ENCODE measurements at places on chromosomes 6 and 20. TPM values are rescaled to one million over a fixed set of nuclear protein-coding genes. Genes with fewer than 3 reads are reported as not detected.

- H3K4me3 ChIP-seq: no peak overlapping the region
- no peaks in the 10 kb centered on the region for H3K4me1 ChIP-seq
- no peaks in the 10 kb centered on the region for H3K27me3 ChIP-seq
- H3K36me3 ChIP-seq: no peaks in the 10 kb centered on the region
- no peak overlapping the region for H3K27ac ChIP-seq
Observed at GRCh38 chr6:120875900-120876299, 458.4 kb downstream of the TBC1D32 start.

- peak; percentile 41 for DNase-seq
- peak overlapping the region; percentile 52 for H3K4me3 ChIP-seq
- no peaks in the 10 kb centered on the region for H3K36me3 ChIP-seq
- no peaks in the 10 kb centered on the region for H3K27me3 ChIP-seq
- peaks cover 19% of the 10 kb centered on the region for H3K4me1 ChIP-seq
- peak overlapping the region; percentile 85 for H3K27ac ChIP-seq
Observed at GRCh38 chr20:63751471-63752271, 12.1 kb downstream of the SLC2A4RG start.

Gene FILIP1
- total RNA-seq: not detected

Gene HCRTR2
- not detected for total RNA-seq

DNA sequence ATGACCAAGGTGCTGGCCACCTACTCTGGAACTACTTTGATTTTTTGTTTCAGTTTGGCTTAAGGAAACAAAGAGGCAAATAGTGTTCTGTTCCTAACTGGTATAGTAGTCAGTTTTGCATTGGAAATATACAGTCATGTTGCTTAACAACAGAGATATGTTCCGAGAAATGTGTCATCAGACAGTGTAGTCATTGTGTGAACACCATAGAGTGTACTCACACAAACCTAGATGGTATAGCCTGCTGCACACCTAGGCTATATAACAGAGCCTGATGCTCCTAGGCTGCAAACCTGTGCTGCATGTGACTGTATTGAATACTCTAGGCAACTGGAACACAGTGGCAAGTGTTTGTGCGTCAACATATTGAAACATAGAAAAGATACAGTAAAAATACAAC is 80.4 kb downstream of the ARID1B start:
- H3K4me1 ChIP-seq: peaks cover 78% of the 10 kb centered on the region
- H3K36me3 ChIP-seq: peaks cover 3% of the 10 kb centered on the region
- peak; percentile 51 for DNase-seq
- H3K27me3 ChIP-seq: no peaks in the 10 kb centered on the region

DNA sequence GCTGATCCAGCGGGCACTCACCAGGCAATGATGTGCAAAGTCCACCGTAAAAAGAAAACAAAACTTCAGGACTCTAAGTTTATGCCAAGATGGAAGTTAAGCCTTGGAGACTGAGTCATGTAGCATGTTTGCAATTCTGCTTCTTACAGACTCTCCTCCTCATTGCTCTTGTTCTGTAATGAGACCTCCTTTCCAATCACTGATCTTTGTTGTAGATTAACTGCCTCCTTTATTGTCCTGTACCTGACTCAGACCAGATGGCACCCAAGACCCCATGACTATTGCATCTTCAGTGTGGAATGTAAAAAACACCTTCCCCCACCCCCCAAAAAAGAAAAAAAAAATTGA is 11.2 kb downstream of the NEU1 start:
- no peak for DNase-seq
- H3K27me3 ChIP-seq: no peaks in the 10 kb centered on the region
- no peak overlapping the region for H3K4me3 ChIP-seq
- H3K36me3 ChIP-seq: peaks cover 6% of the 10 kb centered on the region
- H3K4me1 ChIP-seq: no peaks in the 10 kb centered on the region

Gene SLC17A2
- not detected for total RNA-seq

Gene APCDD1L
- total RNA-seq: not detected

- no peak overlapping the region for H3K27ac ChIP-seq
- no peak overlapping the region for H3K4me3 ChIP-seq
- no peak for DNase-seq
Observed at GRCh38 chr6:85421972-85422371, 27.9 kb upstream of the NT5E start.

Gene PI16
- 1.1 TPM for total RNA-seq

Gene SLC32A1
- total RNA-seq: not detected

Gene APOM
- total RNA-seq: 3.1 TPM

- no peak overlapping the region for H3K4me3 ChIP-seq
- H3K36me3 ChIP-seq: no peaks in the 10 kb centered on the region
- DNase-seq: no peak
- H3K4me1 ChIP-seq: no peaks in the 10 kb centered on the region
- no peaks in the 10 kb centered on the region for H3K27me3 ChIP-seq
Observed at GRCh38 chr6:164072240-164072666, 657.7 kb downstream of the QKI start.

DNA sequence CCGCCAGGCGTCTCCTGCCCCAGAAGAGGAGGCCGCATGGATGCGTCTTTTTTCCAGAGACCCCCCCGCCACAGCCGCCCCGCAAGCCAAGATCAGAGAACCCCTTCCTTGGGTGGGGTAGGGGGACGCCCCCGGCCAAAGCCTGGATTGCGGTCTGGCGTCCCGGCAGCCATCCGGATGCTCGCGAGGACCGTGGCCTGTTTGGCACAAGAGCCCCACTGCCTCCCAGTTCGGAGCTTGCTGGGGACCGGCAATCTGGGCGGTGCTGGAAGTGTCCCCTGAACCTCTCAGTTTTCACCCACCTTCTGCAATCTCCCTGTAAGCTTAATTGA is 924 bp downstream of the FAM162B start:
- H3K27ac ChIP-seq: no peak overlapping the region
- H3K27me3 ChIP-seq: peaks cover 35% of the 10 kb centered on the region
- no peaks in the 10 kb centered on the region for H3K36me3 ChIP-seq
- peak overlapping the region; percentile 18 for H3K4me3 ChIP-seq
- H3K4me1 ChIP-seq: peaks cover 9% of the 10 kb centered on the region
- DNase-seq: no peak

Gene PPP1R3G
- total RNA-seq: not detected

DNA sequence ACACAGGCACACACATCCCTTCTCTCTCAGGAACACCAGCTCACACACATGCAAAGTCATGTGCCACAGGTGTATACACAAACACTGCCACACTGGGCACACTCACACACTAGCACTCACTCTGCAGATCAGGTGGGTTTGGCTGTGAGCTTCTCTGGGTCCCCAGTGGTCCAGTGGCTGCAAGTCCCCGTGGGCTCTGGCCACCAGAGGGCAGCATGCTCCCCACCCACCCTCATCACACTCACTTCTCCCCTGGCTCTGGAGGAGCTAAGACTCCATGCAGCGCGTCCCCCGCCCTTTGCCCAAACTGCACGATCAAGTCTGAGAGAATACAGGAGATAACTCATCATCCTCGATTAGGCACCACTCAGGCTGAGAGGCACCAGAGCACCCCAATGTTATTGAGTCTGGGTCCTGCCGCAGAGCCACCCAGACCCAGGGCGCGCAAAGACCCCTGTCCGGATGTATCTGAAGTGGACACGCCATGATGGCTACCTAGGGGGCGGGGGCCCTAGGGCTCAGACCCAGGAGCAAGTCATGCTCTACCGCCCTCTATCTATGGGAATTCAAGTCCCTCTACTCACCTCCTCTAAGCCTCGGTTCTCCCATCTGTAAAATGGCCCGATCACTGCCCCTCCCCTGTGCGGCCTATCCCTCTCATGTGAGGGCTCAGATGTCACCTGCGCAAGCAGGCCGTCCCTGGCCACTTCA is 90.5 kb downstream of the GRM4 start:
- peak; percentile 75 for DNase-seq
- no peaks in the 10 kb centered on the region for H3K27me3 ChIP-seq
- no peaks in the 10 kb centered on the region for H3K4me1 ChIP-seq
- H3K4me3 ChIP-seq: no peak overlapping the region
